ENCODE measurements at places on chromosomes 6 and 20.

DNA sequence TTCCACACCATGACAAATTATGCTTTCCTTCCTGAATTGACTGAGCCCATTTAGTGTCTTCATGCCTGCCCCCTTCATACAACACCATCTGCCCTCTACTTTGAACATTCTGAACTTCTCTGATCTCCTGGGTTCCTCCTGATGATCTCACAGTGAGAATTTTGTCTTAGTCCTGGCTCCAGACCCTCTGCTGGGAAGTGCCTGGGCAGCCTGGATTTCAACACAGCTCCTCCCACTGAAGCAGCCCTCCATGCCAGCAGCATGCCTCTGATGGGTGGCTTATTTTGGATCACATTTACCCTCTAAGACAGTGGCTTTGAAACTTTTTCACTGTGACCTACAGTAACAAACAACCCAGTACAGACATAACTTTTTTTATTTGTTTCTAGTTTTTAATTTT is 41.5 kb downstream of the DSE start:
- no peak for DNase-seq

GRCh38 chr6:122285292-122285913 is 114.0 kb upstream of the HSF2 start:
- DNase-seq, result no peak

- DNase-seq, result no peak
These were observed 23.4 kb upstream of the SCGN start for GRCh38 chr6:25628471-25629197.

DNA sequence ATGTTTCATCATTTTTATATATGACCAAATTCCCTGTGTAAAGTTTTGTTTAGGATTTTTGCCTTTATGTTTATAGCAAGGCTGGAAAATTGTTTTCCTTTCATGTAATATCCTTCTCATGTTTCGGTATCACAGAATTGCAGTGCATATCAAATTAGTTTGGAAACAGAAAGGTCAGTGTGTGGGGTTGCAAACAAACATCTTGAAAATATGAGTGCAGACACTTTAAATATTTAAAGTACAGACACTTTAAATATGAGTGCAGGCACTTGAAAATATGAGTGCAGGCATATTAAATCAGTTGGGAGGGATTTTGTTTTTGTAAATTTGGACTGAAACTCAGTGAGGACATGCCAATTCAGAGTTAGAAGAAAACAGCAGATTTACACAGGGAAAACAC is 6.5 kb downstream of the SLPI start:
- no peak for DNase-seq

DNA sequence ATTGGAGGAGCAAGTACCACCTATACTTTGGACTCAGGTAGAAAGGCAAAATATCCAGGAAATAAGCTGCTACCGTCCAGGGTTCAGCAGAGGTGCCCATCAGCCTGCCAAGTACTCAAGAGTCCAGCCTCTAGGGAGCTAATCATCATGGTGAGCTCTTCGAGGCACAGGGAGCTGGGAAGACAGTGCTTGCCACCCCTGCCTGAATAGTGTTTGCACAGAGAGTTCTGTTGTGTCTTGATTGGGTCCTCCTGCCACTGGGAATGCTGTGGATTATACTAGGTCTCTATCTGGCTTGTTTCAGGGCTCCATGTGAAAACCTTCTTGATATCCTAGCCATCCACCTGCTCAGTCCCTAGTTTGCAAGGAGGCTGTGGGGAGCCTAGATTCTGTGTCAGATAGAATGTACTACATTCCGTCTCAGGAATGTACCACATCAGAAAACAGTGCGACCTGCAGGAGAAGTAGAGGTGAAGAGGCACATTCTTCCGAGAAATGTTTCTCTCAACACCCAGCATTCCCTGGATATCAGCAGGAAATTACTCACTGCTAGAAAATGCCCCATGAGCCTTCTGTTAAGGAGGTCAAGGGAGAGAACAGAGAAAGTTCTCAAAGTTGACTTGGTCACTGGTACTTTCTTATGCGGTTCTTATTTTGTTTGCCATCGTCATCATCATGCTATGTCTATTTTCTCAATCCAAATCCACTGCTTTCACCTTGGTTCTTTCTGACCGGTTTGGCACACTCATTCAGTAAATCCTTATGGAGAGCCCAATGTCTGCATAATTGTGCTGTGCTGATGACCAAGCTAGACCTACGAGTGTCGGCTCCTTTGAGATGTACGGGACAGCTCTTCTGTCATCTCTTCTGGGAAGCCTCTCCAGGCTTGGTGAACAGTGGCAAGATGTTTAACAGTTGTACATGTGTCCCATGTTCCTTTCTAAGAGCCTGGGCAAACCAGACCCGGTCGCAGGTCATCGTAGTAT is 30.7 kb downstream of the PTPN1 start:
- no peak for DNase-seq

DNA sequence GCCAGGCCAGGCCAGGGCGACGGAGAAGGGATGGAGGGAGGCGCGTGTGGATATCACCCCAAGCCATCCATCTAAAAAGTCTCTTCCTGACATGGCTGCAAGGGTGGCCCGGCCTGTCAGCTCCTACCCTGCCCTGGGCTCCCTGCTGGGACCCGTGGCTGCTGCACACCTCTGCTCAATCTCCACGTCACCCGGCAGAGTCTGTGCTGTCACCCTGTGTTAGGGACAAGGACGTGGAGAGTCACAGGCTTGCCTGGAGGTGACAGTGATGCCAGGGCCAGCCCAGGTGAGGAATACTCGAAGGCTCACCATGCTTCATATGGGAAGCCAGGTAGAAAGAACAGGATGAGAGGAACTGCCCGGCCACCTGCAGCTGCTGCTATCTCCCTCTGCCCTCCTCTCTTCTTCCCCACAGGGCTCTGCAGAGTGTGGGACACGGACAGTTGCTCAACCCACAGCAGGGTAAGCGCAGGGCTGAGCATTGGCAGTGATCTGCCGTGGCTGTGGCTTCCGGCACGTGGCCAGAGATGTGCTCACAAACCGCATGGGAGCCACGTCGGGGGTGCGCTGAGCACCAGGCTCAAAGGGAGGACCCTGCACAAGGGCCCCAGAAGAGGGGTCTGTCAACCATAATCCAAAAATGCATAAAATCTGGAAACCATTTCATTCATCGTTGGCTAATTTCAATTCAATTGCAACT is 214.3 kb downstream of the DLL1 start:
- DNase-seq, result no peak

GRCh38 chr6:127737768-127738167 is 160.8 kb downstream of the C6orf58 start:
- DNase-seq, result no peak

DNA sequence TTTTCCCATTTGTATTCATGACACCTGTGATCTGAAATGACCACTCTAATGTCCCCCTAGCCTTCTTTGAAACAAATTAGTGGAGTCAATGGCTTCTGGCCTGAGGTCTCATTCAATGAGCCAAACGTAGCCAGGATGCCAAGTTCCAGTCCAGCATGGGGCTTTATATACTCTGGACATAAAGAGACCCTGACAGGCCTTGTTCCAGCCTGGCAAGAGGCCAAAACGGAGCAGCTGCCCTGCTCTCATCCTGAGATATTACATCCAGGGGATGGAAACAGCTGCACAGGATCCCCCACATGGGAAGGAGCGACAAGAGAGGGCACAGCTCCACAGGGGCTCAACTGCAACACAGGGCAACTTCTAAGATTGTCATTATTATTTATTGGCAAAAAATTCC is 437.8 kb downstream of the CDH26 start:
- no peak for DNase-seq

DNA sequence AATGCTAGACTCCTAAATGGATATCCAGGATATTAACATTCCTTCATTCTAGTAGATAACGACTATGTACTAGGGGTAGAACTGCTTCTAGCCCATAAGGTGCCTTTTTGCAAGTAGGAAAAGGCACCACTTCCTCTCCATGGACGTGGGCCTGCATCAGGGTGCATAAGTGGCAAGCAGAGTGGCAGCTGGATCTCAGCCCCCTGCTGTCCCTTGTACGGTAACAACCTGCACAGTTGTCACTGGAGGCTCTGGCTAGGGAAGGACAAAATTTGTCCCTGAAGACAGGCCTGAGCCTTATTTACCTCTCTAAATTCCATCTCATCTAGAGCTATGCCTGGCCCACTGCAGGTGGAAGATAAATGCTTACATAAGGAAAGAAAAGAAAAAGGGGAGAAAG is 42.5 kb upstream of the SAYSD1 start:
- no peak for DNase-seq

DNA sequence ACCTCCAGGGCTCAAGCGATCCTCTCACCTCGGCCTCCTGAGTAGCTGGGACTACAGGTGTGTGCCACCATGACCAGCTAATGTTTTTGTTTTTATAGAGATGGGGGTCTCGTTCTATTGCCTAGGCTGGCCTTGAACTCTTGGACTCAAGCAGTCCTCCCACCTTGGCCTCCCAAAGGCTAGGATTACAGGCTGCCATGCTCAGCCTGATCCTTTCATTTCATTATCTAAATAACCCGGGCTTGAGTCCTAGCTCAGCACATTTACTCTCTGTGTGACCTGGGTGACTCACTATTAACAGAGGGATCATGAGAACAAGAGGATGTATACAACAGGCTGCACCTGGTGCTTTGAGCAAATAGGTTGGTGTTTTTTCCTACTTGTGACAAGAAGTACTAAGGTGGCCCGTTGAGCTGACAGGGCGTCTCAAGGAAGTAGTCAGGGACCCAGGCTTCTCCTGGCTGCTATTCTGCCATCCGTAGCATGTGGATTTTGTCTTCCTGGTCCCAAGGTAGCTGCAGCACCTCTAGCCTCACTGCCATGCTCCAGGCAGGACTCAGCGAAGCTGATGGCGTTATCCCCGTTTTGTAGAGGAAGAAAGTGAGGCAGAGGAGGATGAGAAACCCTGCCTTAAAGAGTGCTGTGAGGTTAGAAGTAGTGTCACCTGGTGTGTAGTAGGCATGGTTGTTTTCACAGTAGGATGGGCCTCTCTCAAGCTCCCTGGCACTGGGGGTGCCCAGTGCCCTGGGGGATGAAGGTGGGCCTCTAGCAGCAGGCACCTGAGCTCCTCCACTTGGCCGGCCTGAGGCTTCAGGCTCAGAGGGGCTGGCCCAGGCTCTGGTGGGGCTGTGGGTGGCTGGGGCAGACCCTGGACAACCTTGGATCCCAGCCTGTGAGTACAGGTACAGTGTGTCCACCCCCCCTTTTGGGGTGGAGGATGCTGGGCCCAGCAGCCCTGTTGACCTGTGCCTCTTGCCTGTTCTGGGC is 62.4 kb downstream of the ADNP start:
- no peak for DNase-seq

DNA sequence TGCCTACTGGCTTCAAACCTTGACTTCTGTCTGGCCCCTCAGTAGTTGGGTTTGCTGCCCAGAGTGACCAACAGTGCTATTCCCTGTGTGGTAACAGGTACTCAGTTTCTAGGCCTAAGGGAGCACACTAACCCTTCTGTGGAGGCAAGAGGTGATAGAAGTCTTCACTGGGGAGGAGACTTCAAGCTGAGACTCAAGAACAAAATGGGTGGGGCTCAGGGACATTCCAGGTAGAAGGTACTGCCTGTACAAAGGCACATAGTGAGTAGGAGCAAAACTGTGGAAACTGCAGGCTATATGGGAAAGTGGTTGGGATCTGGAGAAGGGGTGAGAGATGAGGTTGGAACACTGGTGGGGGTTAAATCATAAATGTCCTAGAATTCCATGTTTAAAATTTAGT is 2.3 kb upstream of the SCAND1 start:
- no peak for DNase-seq

DNA sequence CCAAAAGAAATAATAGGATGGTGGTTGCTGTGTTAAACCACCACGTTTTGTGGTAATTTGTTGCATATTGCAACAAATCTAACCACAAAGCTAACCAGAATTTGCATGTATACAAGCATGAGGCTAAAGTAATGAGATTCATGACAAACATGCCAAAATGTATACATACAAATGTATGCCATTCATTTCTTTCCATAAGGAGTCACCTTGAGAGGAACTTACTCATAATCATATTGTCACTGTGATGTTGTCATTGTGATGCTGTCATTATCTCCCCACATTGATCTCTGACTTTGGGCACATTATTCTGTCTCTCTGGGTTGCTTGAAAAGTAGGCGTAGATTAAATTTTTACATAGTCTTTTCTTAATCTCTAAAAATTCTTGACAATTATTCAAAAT is 886.8 kb upstream of the FLRT3 start:
- DNase-seq, result no peak

GRCh38 chr20:34907616-34908469 is 31.4 kb downstream of the ACSS2 start:
- DNase-seq, result no peak

DNA sequence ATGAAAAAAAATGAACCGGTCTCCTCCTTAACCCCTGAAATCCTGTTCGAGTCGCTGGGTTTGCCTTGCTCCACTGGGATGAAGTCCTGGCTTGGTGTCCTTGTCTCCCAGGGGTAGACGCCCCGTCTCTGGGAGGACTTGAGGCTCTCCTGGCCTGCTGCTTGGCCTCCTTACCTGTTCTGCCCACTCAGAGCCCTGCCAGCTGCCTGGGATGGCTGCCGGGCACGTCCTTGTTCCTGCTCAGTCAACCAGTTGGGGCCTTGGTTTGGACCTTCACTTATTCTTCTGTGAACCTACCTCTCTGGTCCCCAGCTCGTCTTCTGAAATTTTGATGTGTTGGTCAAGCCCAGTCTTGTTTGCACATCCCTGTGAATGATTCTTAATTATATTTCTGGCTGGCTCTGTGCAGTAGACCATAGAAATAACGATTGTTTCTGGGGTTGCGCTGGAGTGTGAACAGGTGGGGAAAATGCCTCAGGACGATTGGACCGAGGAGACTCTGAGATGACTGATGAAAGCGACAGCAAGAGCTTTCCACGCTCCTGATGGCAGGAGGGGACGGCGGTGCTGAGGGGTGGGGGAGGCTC is 126.5 kb upstream of the ESR1 start:
- no peak for DNase-seq

- DNase-seq, result no peak
These were observed 102.0 kb downstream of the POPDC3 start for GRCh38 chr6:105077596-105078385.

DNA sequence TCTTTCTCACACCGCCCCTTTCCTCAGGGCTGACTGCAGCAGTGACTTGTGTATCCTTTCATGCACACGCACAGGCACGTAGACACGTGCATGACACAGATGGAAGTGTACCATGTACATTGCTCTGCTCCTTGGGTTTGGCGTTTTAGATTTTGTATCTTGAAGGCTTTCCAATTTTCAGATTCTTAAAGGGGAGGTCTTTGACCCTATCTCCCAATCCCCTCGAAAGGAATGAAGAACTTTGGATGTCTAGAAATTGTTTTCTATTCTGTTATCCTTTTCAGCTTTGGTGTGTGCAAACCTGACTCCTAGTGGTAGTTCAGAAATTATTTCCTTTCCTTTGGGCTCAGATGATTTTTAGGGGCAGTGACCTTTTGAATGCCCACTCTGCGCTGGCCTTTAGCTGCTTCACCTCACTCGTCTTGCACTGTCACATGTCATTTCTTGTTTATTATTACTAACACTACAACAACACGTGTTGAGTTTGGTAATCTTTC is 63.0 kb downstream of the HIVEP1 start:
- no peak for DNase-seq

DNA sequence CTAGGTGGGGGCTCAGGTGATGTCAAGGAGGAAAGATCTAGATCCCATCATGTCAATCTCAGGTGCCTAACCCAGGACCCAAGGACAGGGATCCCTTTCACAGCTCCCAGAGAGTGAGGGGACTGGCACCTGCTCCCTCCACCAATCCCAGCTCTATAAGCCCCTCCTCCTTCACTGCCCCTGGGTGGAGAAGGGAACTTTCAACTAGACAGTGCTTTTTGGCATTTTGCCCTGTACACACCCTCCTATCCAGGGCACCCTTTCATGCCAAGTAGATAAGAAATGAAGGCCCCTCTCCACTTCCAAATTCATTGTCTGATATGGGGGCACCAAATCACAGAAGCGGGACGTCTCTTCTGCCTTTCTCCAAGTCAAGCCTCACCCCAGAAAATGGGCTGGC is 61.6 kb downstream of the MDGA1 start:
- no peak for DNase-seq

- no peak for DNase-seq
These were observed 4.7 kb upstream of the GJA1 start for GRCh38 chr6:121430514-121431460.

All from stimulated activated CD4-positive, alpha-beta T cell treated with anti-CD3 and anti-CD28 coated beads, Interleukin-15, amount 100 ng/mL, for 1 hour (primary cell).